ENCODE measurements at places on chromosomes 1 and 21.

DNA sequence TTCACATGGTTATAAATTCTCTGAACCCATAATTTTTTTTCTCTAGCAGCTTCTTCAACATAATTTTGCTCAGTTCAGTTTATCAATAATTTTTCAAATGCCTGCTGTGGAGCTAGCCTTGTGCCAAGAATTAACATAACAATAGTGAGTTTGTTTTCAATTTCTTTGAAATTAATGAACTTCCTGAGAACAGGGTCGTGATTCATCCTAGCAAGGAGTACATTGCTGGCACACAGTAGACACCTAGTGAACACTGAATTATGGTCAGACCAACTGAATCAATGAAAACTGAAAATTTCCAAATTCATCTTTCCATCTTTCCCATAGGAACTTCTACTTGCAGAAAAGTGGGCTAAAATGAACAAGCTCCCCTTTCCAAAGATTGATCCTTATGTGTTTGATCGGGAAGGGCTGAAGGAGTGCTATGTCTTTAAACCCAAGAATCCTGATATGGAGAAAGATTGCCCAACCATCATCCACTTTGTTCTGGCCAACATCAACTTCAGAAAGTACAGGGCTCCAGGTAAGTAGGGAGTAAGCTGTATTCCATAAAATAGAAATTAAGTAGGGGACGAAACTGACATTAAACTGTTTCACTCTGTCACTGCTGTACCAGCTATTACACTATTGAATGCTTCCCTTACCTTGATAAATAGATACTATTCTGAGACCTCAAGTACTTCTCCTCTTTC, 148.7 kb downstream of the PLA2G4A start:
- DNase-seq = no peak

DNA sequence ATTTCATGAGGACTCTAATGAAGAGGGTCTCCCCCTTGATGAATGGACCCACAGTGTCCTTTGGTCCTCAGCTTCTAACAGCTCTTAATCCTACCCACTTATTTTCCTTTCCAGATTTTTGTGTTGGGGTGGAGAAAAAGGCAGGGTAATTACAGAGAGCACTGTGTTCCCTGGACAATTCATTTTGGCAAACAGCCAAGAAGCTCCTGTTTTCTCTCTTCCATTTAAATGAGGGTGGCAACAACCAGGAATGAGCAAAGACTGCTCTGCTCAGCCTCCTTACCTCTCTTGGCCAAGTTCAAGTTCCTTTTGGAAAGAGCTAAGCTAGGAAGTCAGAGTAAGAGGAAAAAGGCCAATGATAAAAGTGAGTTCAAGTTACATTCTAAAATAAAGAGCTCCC, 11.9 kb downstream of the XKR8 start:
- no peak for DNase-seq

DNA sequence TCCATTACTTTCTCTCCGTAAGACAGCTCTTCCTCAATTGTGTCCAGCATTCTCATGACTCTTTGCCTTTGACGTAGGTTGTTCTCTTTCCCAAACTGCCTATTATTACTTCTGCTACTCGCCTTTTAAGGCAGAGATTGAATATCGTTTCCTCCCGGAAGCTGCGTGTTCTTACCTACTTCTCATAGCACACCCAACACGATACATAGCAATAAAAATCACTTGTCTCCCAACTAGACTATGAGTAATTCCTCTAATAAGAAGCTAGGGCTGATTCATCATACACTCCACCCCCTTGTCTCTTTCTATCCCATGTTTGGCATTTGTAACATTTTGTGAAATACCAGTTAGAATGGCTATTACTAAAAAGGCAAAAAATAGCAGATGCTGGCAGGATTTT, 55.8 kb upstream of the SGIP1 start:
- DNase-seq = no peak

DNA sequence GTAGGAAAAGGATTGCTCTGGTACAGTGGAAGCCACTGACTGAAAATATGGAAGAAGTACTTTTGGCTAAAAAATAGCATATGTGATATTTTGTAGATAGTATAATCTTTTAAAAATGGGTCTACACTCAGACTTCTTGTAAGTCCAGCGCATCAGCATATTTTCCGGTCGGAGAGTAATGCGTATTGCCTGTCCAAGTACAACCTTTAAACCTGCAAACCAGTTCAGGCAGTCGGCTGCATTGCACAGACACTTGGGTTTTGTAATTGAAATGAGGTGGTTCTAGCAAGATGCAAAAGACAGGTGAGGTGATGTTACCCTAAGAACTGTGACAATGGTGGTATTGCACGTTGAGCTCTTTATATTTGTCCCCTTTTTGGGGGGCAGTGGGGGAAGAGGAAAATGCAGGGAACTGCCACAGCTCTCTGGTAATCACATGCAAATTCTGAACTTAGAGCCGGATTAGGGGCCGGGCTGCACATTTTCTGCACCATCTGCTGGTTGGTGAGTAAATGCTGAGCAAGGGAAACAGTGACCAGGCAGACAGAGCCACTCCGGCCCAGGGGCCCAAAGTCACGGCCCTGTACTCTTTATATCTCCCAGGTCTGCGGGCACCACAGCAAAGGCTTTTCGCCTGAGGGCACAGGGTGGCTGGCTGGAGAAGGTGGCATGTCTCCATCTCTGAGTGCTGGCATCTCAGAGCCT, 2.3 kb downstream of the GPR137B start:
- no peak for DNase-seq

DNA sequence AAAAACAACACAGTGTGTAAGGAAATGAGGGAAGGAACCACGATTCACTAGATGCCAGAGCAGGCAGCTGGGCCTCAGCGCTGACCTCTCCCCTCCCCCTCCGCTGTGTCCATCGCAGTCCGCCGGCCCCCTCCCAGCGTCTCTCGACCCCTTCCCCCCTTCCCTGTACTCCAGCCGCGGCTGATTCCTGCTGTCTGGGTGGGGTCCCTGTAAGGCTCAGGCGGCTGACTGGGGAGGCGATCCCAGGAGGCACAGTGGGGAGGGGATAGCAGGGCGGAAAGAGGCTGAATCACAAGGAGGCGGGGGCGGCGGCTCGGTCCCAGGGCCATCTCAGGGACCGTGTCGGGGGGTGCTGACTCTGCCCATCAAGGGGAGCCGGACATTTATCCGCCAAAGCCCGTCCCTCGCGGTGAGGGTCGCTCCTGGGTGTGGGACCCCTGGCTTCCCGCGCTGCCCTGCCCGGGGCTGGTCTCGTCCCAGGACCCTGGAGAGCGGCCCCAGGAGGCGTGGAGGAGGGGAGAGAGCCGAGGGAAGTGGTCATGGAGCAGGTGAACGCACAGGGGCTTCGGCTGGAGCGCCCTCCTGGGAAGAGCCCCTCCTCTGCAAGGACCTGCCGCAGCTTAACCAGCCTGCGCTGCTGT, 241.9 kb downstream of the PTPRU start:
- DNase-seq = no peak

DNA sequence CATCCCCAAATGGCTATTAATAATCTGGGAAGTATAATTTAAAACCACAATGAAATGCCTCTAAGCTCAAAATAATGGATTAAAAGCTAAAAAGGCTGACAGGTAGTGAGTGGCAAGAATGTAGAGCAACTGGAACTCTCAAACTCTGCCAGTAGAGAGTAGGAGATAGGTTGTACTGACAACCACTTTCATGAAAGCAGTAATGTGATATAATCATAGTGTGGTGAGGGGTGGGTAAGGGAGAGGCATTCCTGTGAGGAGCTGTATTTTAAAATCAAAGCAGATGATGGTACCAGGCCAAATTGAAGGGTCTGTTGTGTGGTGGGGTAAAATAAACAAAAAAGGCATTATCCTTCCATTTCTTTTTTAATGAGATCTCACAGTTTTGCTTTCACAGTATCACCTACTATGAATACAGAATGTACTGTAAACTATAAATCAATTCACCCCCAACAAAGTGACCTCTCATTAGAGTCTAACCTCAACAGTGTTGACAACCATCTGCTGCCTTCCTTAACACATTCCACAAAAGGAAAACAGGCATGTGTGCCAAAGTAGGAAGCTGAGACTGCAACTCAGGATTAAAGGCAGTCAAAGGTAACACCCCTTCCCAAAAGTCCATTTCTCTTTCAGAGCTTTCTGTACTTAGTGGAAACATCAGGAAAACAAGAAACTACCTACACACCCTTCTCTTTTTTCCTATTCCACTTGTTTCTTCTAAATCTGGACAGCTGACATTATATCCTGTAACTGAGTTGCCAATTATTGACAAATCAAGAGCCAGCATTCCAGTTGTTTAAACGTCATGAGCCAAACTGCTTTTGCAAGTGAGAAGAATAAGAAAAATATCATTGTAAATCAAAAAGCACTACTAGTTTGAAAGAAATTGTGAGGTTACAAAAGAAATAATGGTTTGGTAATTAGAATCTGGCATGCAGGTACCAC, 130.8 kb downstream of the FAF1 start:
- DNase-seq = no peak

- no peak for DNase-seq
These were observed 37.5 kb upstream of the DNAJC11 start for GRCh38 chr1:6738987-6739676.

DNA sequence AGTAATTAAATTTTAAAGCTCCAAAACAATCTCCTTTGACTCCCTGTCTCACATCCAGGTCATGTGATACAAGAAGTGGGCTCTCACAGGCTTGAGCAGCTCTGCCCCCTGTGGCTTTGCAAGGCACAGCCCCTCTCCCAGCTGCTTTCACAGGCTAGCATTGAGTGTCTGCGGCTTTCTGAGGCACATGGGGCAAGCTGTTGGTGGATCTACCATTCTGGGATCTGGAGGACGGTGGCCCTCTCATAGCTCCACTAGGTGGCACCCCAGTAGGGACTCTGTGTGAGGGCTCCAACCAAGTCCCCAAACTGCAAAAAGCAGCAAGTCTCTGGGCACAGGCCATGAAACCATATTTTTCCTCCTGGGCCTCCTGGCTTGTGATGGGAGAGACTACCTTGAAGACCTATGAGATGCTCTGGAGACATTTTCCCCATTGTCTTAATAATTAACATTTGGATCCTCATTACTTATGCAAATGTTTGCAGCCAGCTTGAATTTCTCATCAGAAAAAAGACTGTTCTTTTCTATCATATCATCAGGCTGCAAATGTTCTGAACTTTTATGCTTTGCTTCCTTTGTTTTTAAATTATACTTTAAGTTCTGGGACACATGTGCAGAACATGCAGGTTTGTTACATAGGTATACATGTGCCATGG, 554.1 kb upstream of the OLFM3 start:
- no peak for DNase-seq

- no peak for DNase-seq
These were observed 28.5 kb downstream of the PALMD start for GRCh38 chr1:99674115-99675064.

DNA sequence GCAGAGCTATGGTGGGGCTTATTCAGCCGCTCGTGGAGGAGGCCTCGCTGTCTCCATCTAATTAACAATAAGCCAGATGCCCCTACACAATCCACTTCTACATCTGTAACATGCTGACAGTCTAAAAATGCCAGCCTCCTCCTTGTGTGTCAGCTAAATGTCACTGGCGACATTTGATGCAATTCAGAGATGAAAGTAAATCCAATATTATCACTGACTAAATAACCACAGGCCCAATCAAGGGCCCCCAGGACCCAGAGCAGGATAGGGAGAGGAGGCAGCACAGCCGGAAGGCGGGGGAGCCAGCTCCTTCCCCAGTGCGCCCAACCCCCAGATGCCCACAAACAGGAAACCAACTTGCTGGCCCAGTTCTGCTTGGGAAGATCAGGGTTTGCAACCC, 76.6 kb downstream of the DMRTA2 start:
- DNase-seq = no peak

GRCh38 chr1:213423041-213423440, 372.0 kb downstream of the RPS6KC1 start:
- no peak for DNase-seq

DNA sequence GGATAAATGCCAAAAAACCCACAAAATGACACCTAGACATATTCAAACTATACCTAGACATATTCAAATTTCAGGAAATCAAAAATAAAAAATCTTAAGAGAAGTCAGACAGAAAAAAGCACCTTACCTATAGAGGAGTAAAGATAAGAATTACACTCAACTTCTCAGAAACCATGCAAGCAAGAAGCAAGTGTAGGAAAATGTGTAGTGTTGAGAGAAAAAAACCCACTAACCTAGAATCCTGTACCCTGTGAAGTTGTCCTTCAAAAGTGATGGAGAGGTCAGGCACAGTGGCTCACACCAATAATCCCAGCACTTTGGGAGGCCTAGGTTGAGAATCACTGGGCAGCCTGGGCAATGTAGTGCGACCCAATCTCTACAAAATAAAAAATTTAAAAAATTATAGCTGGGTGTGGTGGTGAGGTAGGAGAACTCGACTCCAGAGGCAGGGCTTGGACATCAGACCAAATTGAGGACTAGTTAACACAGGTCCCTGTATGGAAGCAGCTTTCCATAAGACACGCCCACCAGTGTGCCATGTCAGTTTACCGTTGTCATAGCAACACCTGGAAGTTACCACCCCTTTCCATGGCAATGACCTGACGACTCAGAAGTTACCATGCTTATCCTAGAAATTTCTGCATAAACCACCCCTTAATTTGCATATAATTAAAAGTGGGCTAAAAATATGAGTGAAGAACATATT, 20.7 kb downstream of the PDIK1L start:
- no peak for DNase-seq

DNA sequence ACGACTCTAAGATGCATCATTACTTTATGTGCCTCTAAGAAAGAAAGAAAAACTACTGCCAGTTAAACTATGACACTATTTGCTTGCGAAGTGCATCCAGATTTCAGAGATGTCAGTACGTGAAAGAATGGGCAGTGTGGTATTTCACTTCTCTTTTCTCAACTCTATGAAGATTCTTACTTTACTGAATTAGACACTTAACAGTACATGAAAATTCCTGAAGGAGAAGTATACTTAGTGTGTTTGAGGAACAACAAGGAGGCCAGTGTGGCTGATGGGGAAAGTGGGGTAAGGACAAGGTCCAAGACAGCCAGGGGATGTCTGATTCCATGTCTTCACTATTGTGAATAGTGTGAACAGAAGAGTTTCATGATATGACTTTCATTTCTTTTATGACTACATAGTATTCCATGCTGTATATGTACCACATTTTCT, 53.9 kb upstream of the HSD17B7 start:
- DNase-seq = no peak

- no peak for DNase-seq
These were observed 181.0 kb upstream of the KLHDC7A start for GRCh38 chr1:18299441-18300338.

DNA sequence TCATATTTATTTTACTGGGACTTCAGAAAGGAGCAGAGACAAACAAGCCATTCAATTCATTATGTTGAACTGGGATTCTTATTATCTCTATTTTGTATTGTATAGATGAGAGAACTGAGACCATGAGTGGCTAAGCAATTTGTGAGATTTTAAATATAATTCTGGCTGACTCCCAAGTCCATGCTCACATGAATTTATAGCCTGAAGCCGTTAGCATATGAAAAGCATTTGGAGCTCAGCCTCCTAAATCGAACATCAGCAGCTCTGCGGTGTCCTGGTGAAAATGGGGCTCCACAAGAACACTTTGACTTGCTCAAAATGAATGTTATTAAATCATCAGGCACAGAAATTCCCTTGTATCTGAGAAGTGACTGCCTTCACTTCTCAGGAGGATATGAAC, 96.8 kb upstream of the DPT start:
- DNase-seq = no peak

All from cerebellar nuclear complex (tissue), 1 donor.